ENCODE measurements at places on chromosomes 13 and 19. TPM values are rescaled to one million over a fixed set of nuclear protein-coding genes. Genes with fewer than 3 reads are reported as not detected.

CCNA1 gene
- not detected for total RNA-seq

KLK12 gene
- not detected for total RNA-seq

RASIP1 gene
- total RNA-seq, result 1.2 TPM

MADCAM1 gene
- 0.20 TPM for total RNA-seq

PRR22 gene
- 4.4 TPM for total RNA-seq

MIPEP gene
- 17.2 TPM for total RNA-seq

OR4F17 gene
- total RNA-seq, result not detected

DNA sequence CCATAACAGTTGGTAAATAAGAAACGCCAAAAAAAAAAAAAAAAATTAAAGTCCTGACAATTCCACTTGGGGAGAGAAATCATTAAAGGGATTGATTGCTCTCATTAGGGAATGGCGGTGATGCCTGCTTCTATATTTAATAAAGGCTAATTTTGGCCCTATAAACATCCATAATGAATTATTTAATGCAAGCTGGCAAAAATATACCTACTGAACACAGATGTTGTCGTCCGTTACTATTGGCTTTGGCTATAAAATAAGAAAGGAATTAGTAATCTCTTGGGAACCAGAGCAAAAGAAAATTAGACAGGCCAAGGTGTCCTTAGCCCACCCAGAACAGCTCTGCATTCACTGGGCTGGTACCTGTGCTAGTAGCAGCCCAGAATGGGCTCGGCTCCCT is 717.3 kb downstream of the DIAPH3 start:
- no peak for DNase-seq

DNA sequence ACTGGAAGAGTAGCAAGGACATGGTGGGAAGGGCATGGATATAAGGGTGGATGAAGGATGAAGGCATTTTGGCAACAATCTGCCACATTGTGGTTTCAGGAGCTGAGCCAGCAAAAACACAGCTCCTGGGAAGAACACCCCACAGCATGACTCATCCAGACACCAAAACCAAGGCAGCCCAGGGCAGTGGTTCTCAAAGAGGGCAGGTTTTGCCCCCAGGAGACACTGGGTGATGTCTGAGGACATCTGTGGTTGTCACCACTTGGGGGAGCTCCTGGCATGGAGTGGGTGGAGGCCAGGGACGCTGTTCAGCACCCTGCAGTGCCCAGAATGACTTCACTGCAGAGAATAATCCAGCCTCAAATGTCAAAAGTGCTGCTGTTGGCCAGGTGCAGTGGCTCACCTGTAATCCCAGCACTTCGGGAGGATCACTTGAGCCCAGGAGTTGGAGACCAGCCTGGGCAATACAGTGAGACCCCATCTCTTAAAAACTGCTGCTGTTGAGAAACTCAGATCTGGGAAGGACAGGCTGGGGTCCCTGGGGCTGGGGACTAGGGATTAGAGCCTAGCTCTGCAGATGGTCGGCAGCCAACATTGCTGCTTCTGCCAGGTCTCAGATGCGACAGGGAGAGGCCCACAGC is 16.1 kb downstream of the ZFR2 start:
- peak; percentile 21 for DNase-seq

DNA sequence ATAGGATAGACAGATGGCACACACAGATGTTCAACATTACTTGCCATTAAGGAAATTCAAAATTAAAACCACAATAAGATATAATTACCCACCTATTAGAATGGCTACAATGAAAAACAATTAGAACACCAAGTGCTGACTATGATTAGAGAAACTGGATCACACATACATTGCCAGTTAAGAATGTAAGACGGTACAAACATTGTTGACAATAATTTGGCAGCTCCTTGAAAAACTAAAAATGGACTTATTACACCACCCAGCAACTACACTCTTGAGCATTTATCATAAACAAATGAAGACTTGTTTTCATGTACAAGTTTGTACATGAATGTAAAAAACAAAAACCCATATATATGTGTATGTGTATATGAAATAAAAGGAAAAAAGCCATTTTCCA is 13.7 kb downstream of the ZNF461 start:
- no peak for DNase-seq
